ENCODE measurements at places on chromosomes 2 and 18. TPM values are rescaled to one million over a fixed set of nuclear protein-coding genes. Genes with fewer than 3 reads are reported as not detected.

DNA sequence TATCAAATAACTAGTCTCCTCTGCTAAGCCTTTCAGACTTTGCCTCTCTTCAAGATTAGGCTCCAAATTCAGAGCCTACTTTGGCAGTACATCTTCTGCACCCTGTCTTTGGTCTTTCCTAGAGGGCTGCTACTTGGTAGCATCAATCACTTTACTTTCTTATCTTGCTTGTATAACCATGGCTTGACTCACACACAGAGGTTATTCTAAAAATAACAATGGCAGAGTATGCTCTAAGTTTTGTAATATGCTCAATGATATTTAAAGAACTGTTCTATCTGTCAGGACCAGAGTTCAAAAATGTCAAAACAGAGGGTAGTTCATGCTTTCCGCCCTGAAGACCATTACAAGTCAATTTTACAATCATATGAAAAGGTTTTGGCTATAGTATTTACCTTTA, 27.7 kb downstream of the THOC1 start:
- DNase-seq: no peak
- H3K4me3 ChIP-seq: no peak overlapping the region
- no peaks in the 10 kb centered on the region for H3K27me3 ChIP-seq
- H3K27ac ChIP-seq: no peak overlapping the region
- no peaks in the 10 kb centered on the region for H3K4me1 ChIP-seq

DNA sequence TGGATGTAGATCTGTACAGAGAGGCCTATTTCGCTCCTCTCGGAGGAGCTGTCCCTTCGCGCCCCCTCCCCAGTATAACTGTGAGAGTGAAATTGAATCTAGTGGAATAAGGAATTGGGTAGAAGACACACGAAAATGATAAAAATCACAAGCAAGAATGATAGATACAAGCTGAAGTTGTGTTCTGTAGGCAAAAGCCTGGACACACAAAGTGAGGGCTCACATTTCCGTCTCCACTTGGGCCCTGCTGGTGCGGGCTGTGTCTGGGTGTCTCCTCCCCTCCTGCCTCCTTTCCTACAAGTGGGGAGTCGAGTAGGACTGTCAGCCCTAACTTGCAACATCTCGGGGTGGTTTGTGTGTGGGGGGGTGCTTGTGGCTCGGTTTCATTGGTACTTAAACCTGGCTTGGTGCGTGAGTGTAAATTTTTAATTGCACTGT, 457 bp upstream of the SP9 start:
- H3K4me1 ChIP-seq: peaks cover 31% of the 10 kb centered on the region
- DNase-seq: no peak
- H3K4me3 ChIP-seq: peak overlapping the region; percentile 28

DNA sequence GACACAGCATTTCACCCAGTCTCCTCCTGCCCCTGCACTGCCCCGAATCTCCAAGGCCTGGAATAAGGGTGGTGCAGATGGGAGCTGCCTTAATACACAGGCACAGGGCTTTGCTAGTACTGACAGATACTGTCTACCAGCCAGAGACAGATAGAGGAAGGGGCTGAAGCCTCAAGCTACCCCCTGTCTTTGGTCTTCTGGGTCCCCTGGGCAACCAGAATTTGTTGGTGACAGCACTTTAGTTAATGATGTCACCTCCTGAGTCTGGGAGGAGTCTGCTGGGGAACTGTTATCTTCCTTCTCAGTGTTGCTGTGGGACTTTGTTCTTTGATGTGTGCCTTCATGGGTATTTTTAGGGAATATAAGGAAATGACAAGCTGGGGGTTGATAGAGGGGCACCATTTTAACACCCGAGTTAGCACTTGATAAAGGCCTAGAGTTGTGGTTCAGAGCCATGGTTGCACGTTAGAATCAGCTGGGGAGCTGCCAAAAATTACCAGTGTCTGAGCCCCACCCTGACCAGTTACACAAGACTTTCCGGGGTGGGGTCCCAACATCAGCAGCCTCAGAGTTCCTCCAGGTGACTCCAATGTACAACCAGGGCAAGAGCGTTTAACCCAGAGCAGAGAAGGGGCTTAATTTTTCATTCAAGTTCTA, 136.8 kb downstream of the SMAD7 start:
- DNase-seq: peak; percentile 13
- peak overlapping the region; percentile 52 for H3K27ac ChIP-seq
- no peaks in the 10 kb centered on the region for H3K27me3 ChIP-seq
- peaks cover 14% of the 10 kb centered on the region for H3K4me1 ChIP-seq

DNA sequence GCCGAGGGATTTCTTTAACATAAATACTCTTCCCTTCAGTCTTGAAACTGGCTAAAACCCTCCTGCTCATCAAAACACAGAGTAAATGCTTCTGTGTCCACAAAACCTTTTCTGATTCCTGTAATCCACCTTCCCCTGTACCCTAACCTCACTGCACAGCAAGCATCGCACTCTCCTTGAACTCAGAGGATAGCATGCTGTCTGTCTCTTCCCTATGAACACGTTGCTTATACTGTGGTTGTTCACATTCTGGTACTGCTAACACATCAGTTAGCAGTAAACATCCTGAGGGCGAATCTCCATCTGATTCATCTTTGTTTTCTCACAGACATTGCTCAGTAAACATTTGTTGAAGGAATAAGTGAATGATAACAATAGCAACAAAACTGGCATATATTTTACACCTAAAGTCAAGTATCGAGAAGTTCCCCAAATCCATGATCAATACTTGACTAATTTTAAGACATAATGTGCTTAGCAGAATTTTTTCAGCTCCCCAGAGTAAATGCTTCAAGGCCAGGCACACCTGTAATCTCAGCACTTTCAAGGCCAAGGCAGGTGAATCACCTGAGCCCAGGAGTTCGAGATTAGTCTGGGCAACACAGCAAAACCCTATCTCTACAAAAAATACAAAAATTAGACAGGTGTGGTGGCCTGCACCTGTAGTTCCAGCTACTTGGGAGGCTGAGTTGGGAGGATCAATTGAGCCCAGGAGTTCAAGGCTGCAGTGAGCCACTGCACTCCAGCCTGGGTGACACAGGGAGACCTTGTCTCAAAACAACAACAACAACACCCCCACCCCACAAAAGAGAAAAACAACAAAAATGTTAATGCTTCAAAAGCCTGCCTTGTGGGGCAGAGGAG, 45.6 kb upstream of the LPIN2 start:
- peaks cover 3% of the 10 kb centered on the region for H3K36me3 ChIP-seq
- no peaks in the 10 kb centered on the region for H3K27me3 ChIP-seq
- no peak for DNase-seq
- H3K27ac ChIP-seq: no peak overlapping the region
- H3K4me3 ChIP-seq: no peak overlapping the region

DNA sequence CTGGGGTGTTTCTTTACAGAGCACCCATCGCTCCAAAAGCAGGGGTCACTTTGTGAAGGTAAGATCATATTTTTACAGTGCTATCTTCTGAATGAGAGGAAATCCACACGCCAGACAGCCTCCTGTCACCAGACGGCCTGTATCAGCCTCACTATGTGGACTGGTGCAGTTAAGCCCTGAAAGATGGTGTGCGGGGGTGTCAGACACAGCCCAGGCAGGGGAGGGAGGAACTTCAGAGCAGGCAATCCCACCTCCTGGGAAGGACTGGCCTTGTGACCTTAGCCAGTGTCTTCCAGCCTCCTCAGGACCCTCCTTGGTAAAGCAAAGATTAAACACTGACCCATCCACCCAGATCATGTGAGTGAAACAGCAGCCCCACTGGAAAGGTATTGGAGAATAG, 249.4 kb upstream of the CTAGE1 start:
- DNase-seq: no peak
- peaks cover 12% of the 10 kb centered on the region for H3K36me3 ChIP-seq
- H3K4me3 ChIP-seq: no peak overlapping the region
- H3K27me3 ChIP-seq: no peaks in the 10 kb centered on the region
- peak overlapping the region; percentile 87 for H3K27ac ChIP-seq

GRCh38 chr2:43136011-43136799, 90.2 kb downstream of the ZFP36L2 start:
- no peak overlapping the region for H3K4me3 ChIP-seq
- H3K36me3 ChIP-seq: no peaks in the 10 kb centered on the region
- no peak for DNase-seq
- H3K27ac ChIP-seq: peak overlapping the region; percentile 61
- peaks cover 43% of the 10 kb centered on the region for H3K4me1 ChIP-seq

Gene EFR3B
- total RNA-seq: 15.4 TPM

Gene IL37
- total RNA-seq: not detected

Gene AFF3
- total RNA-seq: 14.4 TPM

Gene ZAP70
- total RNA-seq: 3.1 TPM

All from mesothelial cell of epicardium (in vitro differentiated cells).